ENCODE measurements at places on chromosomes 13 and 19.
A peak's percentile ranks its signal among the peaks of the same experiment; 100 is the strongest.

DNA sequence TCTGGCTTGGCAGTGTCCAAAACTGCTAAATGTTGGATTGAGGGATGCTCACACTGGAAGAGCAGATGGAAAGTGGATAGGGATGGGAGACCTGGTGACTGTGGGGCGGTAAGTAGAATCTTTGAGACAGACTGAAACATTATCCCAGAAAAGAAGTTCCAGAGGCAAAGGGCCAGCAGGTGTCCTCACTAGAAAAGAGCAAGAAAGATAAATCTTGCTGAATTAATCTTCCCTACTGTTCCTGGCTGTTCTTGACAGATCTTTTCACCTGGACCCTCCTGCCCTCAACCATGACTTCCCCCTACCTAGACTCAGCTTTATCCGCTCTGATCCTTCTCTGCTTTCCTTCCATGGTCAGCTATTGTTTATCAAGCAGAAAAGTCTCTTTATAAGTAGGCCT, 35.0 kb upstream of the FRY start:
- DNase-seq = no peak

GRCh38 chr19:18392926-18393325, 4.5 kb downstream of the LRRC25 start:
- DNase-seq = no peak

DNA sequence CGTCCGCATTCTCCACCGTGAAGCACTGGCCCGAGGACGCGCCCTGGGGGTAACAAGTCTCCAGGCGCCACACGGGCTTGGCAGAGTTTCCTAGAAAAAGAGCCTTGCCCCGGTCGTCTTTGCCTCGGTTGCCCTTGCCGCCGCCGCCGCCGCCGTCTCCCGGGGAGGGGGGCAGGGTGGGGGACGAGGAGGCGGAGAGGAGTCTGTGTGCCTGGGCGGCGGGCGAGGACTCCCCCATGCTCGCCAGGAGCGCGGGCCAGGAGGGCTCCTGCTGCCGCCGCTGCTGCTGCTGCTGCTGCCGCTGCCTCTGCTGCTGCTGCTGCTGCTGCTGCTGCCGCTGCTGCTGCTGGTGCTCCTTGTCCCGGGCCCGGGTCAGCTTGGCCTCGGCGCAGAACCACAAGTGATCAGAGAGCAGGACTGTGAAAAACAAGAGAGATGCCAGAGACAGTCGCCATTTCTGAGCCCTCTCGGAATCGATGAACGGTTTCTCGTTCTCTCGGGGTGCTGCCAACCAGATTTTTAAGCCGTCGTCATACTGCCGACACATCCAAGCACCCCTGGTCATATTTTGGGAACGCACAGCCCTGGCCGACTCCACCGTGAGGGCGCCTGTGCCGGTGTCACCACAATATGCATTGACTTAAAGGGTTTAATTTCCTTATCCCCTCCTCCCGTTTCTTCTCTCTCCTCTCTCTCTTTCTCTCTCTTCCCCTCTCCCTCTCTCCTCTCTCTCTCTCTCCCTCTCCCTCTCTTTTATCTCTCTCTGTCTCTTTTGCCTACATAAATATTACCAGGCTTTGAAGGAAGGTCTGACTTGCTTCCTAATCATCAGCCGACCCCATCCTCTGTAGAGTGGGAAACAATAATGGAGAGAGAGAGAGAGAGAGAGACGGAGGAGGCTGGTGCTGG, 349.1 kb downstream of the LIG4 start:
- no peak for DNase-seq

DNA sequence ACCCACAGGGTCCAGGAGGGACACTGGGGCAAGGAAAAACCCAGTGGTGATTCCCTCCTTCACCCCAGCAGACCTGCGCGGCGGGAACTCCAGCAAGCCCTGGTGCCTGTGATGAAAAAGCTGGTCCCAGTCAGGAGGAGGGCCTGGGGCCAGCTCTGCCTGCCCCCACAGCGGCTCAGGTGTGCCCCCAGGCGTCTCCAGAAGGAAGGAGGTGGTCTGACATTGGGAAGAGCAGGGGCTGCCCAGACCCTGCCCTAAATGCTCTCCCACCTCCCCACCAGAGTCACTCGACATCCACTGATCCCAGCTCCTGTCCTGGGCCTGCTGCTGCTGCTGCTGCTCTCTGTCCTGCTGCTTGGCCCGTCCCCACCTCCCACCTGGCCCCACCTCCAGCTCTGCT, 6.2 kb downstream of the PTH2 start:
- DNase-seq = no peak

DNA sequence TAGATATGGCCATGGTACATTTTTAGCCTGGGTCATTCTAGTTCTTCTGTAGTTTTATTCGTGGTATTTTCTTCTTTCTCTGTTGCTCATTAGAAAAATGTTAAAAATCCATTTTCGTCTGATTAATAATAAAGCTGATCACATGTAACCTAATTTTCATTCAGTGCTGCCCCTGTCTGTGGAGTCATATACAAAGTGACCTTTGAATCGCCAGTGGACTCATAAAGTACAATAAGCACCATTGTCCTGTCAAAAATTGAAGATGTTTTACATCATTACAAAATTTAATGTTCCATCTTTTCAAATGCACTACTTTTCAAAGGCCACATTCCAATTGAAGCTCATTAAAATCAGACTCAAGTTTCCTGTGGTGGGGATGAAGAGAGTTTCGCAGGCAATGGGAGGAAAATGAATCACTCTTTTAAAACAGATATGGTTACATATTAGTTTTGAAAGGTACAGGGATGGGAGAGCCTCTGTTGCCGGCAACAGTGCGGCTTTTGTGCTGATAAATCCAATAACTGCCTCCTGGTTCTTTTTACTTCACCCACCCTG, 205.4 kb downstream of the ZNF536 start:
- no peak for DNase-seq

DNA sequence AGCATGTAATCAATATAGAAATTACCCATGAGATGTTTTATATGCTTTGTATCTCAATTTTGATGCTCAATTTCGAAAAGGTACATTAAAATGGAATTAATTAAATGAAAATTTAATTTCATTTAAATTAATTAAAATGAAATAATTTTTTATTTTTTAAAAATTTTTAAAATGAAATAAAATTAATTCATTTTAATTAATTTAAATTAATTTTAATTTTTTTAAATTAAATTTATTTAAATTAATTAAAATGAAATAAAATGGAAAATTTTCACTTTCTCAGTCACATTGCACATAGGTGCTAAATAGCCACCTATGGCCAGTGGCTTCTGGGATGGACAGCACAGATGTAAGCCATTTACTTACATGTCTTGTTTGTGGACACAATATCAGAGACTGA, 4.2 kb upstream of the SULT2B1 start:
- DNase-seq = no peak

GRCh38 chr13:33169273-33169980, 116.1 kb downstream of the STARD13 start:
- no peak for DNase-seq

DNA sequence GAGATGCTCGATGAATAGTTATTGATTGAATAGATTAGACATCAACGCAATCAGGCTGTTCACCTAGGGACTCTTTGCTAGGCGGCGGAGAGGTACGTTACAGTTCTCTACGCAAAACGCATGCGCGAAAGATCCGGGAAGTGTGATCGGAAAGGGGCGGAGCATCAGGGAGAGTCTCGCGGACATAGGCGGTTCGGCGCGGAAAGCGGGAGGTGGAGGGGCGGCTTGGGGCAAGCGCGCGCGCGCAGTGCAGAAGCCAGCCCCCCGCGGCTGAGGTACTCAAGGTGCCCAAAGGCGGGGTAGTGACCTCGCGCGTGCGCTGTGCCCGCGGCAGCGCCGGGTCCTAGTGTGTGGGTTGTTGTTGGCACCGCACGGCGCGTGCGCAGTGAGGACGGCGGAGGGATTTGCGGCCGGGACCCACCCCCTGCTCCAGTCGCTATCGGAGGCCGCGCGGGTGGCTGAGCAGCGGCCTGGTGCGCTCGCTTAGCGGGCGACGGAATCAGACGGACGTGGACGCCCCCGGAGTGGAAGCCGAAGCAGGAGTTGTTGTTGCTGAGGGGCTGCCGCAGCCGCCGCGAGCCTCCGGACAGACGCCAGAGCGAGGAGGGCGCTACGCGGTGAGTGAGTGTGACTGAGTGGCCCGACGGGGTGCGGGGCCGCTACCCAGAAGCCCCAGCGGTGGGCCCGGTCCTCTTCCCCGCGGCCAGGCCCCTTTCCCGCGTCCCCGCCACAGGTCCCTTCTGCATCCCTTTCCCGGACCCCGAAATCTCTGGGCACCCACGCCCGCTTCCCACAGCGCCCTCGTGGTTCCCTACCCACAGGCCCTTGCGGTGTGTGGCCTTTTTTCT, at the start of gene SNRNP70:
Gene SNRNP70 (plus strand): TSS at position 432 of the 848 bp plus-strand sequence. CDS start 964 bp downstream, outside the sequence.
- peak; percentile 98 for DNase-seq

DNA sequence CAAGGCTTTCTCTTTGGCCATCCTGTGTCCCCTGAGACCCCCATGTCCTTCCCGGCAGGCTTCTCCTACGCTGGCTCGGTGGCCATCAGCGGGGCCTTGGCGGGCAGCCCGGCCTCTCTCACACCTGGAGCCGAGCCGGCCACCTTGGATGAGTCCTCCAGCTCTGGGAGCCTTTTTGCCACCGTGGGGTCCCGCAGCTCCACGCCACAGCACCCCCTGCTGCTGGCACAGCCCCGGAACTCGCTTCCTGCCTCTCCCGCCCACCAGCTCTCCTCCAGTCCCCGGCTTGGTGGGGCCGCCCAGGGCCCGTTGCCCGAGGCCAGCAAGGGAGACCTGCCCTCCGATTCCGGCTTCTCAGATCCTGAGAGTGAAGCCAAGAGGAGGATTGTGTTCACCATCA, 14.2 kb downstream of the PLEKHJ1 start:
- DNase-seq = no peak

DNA sequence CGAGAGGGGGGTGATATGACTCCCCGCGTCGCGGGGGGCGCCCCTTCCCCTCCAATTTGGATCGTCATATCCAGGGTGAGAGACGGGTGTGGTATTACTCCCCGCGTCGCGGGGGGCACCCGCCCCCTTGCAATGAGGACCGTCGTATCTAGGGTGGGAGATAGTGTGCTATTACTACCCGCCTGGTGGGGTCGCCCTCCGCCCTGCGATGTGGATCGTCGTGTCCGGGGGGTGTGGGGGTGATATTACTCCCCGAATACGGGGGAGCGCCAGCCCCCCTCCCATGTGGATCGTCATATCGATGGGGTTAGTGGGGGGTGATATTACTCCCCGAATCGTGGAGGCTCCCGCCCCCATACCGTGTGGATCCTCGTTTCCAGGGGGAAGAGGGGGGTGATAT, 29.2 kb upstream of the RGCC start:
- DNase-seq = no peak

DNA sequence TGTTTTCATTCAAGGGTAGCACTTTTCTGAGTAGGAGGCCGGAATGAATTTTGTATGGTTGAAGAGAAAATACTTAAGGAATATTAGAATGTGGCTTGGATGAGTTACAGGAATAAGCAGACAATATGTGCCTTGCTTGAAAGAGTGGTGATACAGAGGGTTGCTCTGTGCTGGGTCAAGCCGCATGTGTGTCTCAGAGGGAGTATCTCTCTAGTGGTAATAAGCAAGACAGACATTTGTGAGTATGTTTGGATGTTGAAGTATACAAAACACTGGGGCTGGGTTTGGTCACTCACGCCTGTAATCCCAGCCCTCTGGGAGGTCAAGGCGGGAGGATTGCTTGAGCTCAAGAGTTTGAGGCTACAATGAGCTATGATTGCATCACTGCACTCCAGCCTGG, 103.9 kb downstream of the LMO7 start:
- no peak for DNase-seq

DNA sequence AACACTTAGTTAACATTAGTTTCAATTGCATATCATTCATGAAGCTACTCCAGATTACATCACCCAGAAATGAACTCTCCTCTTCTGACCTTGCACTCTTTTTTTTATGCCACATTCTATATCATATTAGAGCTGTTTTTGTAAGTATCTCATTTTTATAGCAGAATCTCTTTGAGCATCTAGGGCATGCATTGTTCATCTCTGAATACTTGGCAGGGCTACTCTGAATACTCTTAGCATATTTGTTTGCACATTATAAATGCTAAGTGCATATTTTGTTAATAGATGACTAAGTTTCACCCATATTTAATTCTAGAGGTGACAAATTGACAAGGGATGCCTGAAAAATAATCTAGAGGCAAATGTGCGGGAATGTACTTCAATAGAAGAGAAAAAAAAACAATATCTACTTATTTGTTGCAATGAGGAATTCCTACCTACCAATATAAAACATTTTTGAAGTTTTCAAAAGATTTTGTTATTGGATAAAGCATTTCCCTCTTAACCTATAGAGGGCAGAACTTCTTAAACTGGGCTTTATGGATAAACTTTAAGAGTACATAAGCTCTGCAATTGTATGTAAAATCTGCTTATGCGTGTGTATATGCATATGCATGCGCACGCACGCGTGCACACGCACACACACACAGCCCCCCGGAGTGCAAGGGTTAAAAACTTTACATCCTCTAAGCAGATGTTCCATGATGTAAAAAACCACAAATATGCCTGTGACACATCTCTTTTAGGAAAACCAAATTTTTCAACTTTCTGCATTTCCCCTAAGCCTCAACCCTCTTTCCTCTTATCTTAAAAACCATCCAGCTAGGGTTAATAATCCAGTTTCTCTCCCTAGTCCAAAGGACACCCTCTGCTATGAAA, 73.0 kb upstream of the OXGR1 start:
- no peak for DNase-seq

DNA sequence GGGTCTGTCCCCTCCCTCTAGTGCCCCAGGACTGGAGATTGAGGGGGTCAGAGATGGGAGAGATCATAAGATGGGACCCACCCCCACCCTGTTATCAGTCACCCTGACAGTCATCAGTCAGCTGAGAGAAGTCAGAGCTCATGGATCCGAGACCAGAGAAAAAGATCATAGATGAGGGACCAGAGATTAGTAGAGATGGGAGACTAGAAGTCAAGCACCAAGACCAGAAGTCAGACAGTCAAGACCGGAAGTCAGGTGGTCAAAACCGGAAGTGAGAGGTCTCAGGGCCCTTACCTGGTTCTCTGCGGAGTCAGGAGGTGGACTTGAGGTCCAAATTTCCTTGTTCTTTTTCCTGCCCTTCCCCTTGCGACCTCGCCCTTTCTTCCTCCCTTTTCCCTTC, 7.0 kb downstream of the COL5A3 start:
- no peak for DNase-seq

GRCh38 chr13:54261856-54262255, 1233.2 kb downstream of the OLFM4 start:
- DNase-seq = no peak

DNA sequence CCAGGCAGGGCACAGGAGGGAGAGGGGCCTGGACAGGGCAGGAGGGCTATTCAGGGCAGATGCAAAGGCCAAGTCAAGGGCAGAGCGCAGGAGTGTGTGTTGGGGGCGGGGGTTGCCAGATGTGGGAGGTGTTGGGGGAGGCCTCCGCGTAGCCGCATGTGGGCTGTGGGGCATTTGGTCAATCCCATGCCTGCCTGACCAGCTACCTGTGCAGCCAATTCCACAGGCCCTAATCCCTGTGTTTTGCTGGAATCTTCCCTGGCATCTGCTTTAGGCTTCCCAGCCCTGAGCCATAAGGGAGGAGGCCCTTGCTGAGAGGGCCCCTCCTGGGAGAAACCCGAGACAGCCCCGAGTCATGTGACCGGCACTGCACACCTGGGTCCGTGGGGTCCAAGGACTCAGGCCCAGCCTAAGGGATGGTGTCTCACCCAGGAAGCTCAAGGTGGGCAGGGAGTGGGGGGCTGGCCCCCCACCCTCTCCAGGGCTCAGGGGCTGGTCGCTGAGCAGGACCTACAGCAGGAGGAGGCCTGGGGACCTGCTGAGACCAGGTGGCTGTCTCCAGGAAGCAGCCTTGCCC, 20.3 kb downstream of the RFX1 start:
- peak; percentile 27 for DNase-seq
